Activated CD8-positive, alpha-beta memory T cell treated with anti-CD3 and anti-CD28 coated beads for 4 hours (primary cell): ENCODE measurements at places on chromosomes 3 and 15.

GRCh38 chr3:13080591-13080990 lies 7.4 kb upstream of the IQSEC1 start:
- no peak for DNase-seq

- DNase-seq: no peak
Observed at GRCh38 chr3:162161595-162161994, 665.0 kb downstream of the OTOL1 start.

DNA sequence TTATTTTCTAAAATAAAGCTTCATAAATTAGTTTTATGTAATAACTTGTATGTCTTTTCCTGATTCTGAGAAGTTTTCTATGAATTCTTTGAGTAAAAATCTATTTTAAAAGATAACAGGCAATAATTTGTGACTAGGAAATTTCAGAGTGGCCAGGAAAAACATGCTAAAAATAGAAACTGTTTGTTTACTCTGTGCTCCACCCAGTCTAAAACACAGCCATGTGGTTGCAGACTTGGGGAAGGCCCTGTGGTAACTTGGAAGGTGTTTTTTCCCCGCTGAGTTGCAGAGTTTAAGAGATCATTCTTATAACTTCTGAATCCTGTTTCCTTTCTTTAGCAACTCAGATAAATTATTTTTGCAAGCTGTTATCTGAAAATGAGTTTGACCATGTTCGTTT lies 21.9 kb downstream of the PLCL2 start:
- DNase-seq: no peak

GRCh38 chr3:49826016-49826415 lies 12.3 kb upstream of the UBA7 start:
- no peak for DNase-seq

- no peak for DNase-seq
Observed at GRCh38 chr3:94694894-94695293, 632.0 kb downstream of the NSUN3 start.

GRCh38 chr3:24498391-24498790 lies 3.7 kb upstream of the THRB start:
- no peak for DNase-seq

GRCh38 chr3:142984255-142984654 lies 17.1 kb upstream of the U2SURP start:
- no peak for DNase-seq

- DNase-seq: no peak
Observed at GRCh38 chr3:54427941-54428871, 305.9 kb downstream of the CACNA2D3 start.

GRCh38 chr3:12155828-12156227 lies 2.9 kb downstream of the TIMP4 start:
- no peak for DNase-seq

- no peak for DNase-seq
Observed at GRCh38 chr15:97836003-97836402, 124.5 kb upstream of the ARRDC4 start.

DNA sequence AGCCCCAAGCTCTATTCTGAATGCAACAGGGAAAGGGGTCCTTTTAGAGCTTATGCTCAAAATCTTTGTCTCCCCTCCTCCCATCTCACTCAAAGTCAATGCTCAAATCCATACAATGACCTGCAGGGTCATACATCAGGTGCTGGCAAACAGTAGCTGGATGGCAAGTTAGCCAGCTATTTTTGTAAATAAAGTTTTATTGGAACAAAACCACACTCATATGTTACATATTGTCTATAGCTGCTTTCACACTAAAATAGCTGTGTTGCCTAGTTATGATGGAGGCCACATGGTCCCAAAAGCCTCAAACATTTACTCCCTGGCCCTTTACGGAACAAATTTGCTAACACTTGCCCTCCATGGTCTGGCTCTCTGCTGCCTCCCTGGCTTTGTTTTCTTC lies 1.8 kb upstream of the FAN1 start:
- no peak for DNase-seq

DNA sequence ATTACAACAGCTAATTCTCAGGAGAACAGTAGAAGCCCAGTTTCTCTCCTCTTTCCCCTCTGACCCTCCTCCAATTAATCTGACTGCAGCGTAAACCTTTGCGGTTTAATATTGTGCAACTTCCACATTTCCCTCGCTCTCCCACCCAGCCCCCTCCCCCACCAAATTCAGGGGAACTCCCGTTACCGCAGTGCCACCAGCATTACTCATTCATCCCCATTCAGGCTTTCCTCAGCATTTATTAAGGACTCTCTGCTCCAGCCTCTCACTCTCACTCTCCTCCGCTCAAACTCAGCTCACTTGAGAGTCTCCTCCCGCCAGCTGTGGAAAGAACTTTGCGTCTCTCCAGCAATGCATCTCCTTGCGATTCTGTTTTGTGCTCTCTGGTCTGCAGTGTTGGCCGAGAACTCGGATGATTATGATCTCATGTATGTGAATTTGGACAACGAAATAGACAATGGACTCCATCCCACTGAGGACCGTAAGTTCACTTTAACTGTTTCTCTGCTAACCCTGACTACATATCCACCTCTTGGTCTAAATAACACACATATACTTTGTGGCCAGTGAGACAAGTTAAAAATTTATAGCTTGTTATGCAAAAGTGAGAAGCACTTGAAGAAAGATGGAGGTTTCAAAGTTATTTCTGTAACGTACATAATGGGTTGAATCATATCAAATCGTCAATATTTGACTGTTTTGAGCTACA lies at the start of gene PTX3:
TSS of gene PTX3 (plus strand) at position 268 of the 709 bp plus-strand sequence. CDS start at position 352, 84 bp downstream.
- DNase-seq: no peak

GRCh38 chr3:139764936-139765335 lies 87.2 kb upstream of the NMNAT3 start:
- no peak for DNase-seq

DNA sequence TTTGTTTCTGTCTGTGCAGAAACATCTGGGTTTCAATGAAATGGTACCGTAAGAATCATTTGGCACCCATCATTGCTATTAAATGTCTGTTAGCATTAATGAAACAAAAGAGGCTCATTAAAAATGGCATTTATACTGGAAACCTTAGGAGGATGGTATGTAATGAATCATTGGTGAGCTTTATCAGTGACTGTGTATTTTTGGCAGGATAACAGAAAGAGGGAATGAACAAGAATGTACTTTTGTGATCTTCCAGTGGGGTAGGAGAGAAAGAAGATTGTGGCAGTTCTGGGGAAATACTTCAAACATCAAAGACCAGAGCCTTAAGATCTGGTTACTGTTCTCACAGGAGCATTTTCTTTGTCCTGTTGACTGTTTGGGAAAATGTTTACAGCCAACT lies 4.7 kb upstream of the DCBLD2 start:
- DNase-seq: no peak
